ENCODE measurements at places on chromosomes 6 and 20.

DNA sequence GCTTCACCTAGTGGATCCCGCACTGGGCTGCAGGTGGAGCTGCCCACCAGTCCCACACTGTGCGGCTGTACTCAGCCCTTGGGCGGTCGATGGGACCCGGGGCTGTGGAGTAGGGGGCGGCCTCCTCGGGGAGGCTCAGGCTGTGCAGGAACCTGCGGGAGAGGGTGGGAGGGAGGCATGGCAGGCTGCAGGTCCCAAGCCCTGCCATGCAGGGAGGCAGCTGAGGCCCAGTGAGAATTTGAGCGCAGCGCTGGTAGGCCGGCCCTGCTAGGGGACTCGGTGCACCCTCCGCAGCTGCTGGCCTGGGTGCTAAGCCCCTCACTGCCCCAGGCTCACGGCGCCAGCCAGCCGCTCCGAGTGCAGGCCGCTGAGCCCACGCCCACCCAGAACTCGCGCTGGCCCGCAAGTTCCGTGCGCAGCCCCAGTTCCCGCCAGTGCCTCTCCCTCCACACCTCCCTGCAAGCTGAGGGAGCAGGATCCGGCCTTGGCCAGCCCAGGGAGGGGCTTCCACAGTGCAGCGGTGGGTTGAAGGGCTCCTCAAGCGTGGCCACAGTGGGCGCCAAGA, 1407.6 kb downstream of the EPHA7 start:
- no peaks in the 10 kb centered on the region for H3K36me3 ChIP-seq
- H3K4me1 ChIP-seq = no peaks in the 10 kb centered on the region
- no peak for DNase-seq
- H3K27ac ChIP-seq = no peak overlapping the region

- H3K27me3 ChIP-seq = no peaks in the 10 kb centered on the region
- no peak overlapping the region for H3K27ac ChIP-seq
- H3K4me1 ChIP-seq = no peaks in the 10 kb centered on the region
- H3K36me3 ChIP-seq = no peaks in the 10 kb centered on the region
These were observed 158.6 kb downstream of the RNF144B start for GRCh38 chr6:18545726-18546125.

DNA sequence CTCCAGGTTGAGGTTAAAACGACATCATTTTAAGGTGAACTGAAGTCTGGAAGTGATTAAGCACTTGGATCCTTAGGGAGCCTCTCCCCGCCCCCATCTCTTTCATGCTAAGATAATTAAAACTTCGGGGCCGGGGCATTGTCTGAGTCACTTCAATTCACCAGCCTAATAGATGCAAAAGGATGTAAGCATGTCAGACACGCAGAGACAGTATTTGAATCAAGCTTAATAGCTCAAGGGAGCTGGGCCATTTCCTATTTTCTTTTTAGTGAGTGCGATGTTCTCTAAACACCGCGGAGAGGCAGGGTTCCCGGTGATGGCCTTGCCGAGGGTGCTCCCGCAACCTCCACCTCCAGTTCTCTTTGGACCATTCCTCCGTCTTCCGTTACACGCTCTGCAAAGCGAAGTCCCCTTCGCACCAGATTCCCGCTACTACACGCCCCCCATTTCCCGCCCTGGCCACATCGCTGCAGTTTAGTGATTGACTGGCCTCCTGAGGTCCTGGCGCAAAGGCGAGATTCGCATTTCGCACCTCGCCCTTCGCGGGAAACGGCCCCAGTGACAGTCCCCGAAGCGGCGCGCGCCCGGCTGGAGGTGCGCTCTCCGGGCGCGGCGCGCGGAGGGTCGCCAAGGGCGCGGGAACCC, 516 bp upstream of the IRF4 start:
- no peaks in the 10 kb centered on the region for H3K4me1 ChIP-seq
- H3K36me3 ChIP-seq = no peaks in the 10 kb centered on the region
- H3K27ac ChIP-seq = no peak overlapping the region
- H3K4me3 ChIP-seq = no peak overlapping the region

GRCh38 chr6:66854014-66854413, 1147.0 kb upstream of the EYS start:
- H3K36me3 ChIP-seq = no peaks in the 10 kb centered on the region
- H3K27ac ChIP-seq = no peak overlapping the region
- H3K4me1 ChIP-seq = no peaks in the 10 kb centered on the region
- no peak overlapping the region for H3K4me3 ChIP-seq

DNA sequence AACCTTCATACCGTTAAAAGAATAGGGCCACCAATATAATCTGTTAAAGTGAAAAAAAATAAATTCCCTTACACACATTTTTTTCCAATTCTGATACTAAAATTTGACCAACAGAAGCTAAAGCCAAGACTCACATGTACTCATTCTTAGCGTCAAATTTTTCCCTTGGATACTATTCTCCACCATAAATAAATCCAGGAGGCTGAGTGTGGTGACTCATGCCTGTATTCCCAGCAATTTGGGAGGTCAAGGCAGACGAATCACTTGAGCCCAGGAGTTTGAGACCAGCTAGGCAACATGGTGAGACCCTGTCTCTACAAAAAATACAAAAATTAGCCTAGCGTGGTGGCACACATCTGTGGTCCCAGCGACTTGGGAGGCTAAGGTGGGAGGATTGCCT, 43.9 kb downstream of the SCML4 start:
- no peak overlapping the region for H3K4me3 ChIP-seq
- H3K4me1 ChIP-seq = peaks cover 1% of the 10 kb centered on the region
- no peak for DNase-seq
- peaks cover under 1% of the 10 kb centered on the region for H3K27me3 ChIP-seq

- H3K27me3 ChIP-seq = peaks cover 5% of the 10 kb centered on the region
- no peak overlapping the region for H3K27ac ChIP-seq
- H3K4me1 ChIP-seq = no peaks in the 10 kb centered on the region
- H3K4me3 ChIP-seq = no peak overlapping the region
- H3K36me3 ChIP-seq = no peaks in the 10 kb centered on the region
These were observed 615 bp upstream of the NTSR1 start for GRCh38 chr20:62707921-62708521.

DNA sequence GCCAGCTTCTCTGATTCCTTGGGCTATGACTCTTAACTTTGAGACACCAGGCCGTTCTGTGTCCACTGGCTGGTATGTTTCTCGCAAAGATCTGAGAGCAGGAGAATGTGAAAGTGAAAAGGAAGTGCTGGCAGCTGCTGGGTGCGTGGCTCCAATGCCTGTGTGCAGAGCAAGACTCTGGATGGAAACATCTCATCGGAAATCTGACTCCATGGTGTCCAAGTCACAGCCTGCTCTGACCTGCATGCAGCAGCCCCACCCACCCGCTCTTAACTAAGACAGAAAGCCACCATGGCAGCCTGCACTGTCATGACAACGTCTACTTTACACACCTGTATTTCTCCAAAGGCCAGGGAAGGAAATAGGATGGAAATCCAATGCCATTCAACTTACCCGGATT, 66.3 kb upstream of the MPC1 start:
- H3K27ac ChIP-seq = no peak overlapping the region
- no peaks in the 10 kb centered on the region for H3K36me3 ChIP-seq
- H3K27me3 ChIP-seq = no peaks in the 10 kb centered on the region
- no peaks in the 10 kb centered on the region for H3K4me1 ChIP-seq
- no peak overlapping the region for H3K4me3 ChIP-seq

All from DND-41 (cell line).